Left colon (tissue), 2 donors: ENCODE measurements at places on chromosomes 3 and 15.
A peak's percentile ranks its signal among the peaks of the same experiment; 100 is the strongest.

GRCh38 chr3:167507954-167508353, 34.1 kb upstream of the SERPINI2 start:
- no peak for DNase-seq

GRCh38 chr3:42257007-42257406, 9.0 kb downstream of the CCK start:
- no peak for DNase-seq

- DNase-seq = no peak
Observed at GRCh38 chr3:170323331-170323730, 34.2 kb upstream of the SKIL start.

GRCh38 chr3:99999536-99999935, 114.8 kb downstream of the FILIP1L start:
- no peak for DNase-seq

GRCh38 chr3:49406571-49407565, 4.9 kb downstream of the RHOA start:
- no peak for DNase-seq

GRCh38 chr15:55654561-55655031, 66.5 kb upstream of the PYGO1 start:
- DNase-seq = no peak

GRCh38 chr3:59189526-59189925, 139.7 kb upstream of the CFAP20DC start:
- peak; percentile 33 for DNase-seq

- no peak for DNase-seq
Observed at GRCh38 chr3:71101014-71101413, 482.5 kb downstream of the FOXP1 start.

GRCh38 chr3:171077261-171077660, 50.7 kb upstream of the SLC2A2 start:
- DNase-seq = no peak
